Osteoblast (primary cell): ENCODE measurements at places on chromosomes 2 and 18. TPM values are rescaled to one million over a fixed set of nuclear protein-coding genes. Genes with fewer than 3 reads are reported as not detected.

- DNase-seq = no peak
Measured at GRCh38 chr18:7064346-7064745, 53.3 kb downstream of the LAMA1 start.

DNA sequence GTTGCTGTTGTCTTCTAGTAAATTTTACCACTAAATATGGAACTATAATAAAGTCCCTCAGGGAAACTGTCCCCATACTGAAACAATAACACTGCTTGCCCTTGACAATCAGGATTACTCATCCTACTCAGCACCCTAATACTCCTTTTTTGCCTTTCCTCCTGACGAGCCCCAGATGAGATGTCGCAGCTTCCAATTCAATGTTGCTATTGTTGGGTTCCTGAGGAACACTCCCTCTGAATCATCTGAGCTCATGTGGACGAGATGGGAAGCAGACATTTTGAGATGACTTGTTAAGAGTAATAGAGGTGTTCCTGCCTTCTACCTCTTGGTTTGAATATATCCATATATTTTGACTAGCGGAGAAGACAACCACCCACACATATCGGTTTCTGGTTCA, 187.8 kb upstream of the FAM98A start:
- DNase-seq = no peak

- DNase-seq = peak; percentile 38
Measured at GRCh38 chr2:1808981-1809422, 64.7 kb upstream of the PXDN start.

MC4R gene
- under 0.01 TPM in 1 of 2 replicates, not detected in the other for total RNA-seq

SPHKAP gene
- total RNA-seq = not detected in 2 replicates

CNDP1 gene
- not detected in 2 replicates for total RNA-seq

CPS1 gene
- total RNA-seq = 21.7 and 24.2 TPM in 2 replicates

TRIB2 gene
- total RNA-seq = 79.6 and 86.3 TPM in 2 replicates

GKN2 gene
- total RNA-seq = not detected in 2 replicates

GRCh38 chr2:73175663-73176204, 26.6 kb upstream of the NOTO start:
- DNase-seq = peak; percentile 96

TYMS gene
- 4.7 and 5.3 TPM in 2 replicates for total RNA-seq

- no peak for DNase-seq
Measured at GRCh38 chr18:55549474-55550104, 38.4 kb downstream of the TCF4 start.

DNA sequence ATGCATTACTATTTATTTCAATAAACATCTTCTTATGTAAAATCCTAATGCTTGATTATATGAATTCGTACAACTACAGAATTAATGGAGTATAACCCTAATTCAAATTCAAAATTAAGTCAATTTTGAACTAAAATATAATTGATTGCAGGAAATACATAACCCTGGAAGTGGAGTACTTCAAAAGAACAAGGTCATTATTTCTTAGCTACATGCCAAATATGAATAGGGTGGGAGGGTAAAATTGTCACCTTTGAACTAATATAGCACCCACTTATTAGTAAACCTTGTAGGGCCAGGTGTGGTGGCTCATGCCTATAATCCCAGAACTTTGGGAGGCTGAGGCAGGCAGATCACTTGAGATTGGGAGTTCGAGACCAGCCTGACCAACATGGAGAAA, 895.4 kb upstream of the ACVR2A start:
- no peak for DNase-seq

RTP5 gene
- not detected in 2 replicates for total RNA-seq

- DNase-seq = no peak
Measured at GRCh38 chr2:141362311-141362710, 768.5 kb downstream of the LRP1B start.

PTGR3 gene
- 8.3 and 10.3 TPM in 2 replicates for total RNA-seq

DNA sequence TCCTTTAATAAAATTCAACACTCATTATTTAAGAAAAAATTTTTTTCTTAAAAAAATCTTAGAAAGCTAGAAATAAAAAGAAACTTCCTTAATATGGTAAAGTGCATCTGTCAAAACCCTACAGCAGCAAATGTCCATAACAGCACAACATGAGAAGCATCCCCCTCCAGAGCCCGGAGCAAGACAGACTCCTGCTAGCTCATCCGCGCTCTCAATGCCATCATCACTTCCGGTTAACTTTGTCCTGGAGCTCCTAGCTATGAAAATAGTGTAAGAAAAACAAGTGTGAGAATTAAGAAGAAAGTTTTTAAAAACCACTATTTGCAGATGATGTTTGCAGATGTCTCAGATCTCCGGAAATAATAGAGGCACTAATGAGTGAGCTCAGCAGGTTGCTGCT, 103.1 kb downstream of the TEX51 start:
- DNase-seq = no peak
